Left colon (tissue), 2 donors: ENCODE measurements at places on chromosomes 11 and 22.
A peak's percentile ranks its signal among the peaks of the same experiment; 100 is the strongest.

GRCh38 chr11:63686926-63687325 lies 5.6 kb downstream of the RTN3 start:
- no peak for DNase-seq

DNA sequence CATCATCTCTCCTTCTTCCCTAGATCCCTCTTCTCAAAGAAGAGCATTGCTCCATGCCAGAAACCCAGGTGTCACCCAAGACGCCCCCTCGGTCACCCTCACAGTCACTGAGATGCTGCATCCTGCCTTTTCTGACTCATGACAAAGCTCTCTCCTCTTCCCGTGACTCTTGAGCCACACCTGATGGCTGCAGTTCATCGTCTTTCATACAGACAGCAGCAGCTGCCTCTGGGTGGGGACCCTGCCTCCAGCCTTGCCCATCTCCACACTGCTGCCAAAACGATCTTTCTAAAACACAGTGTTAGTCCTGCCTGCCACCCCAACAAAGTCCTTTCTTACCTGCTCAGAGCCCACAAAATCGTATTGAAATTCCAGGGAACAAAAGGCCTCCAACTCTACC lies 44.8 kb downstream of the BUD13 start:
- no peak for DNase-seq

GRCh38 chr11:15114501-15115475 lies at the start of gene INSC:
TSS of gene INSC (plus strand) at chr11:15114923. CDS start at chr11:15149175, 34,252 bp downstream.
- DNase-seq, result no peak

DNA sequence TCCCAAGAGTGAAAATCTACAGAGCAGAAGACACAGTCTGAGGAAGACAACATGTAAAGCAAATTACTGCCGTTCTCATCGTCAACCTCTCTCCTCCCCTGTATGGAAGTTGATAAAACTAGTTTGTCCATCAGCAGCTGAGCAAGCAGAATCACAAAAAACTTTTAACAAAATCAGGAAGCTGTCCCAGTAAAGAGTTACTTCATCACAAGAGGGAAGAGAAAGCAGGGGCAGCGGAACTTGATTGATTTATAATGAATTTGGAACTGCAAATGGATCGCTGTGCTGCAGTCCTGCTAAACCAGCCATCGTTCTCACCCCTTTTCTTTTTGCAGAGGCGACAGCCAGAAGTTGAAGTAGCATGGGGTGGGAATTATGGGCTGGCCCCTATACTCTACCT lies 13.7 kb upstream of the UCP3 start:
- no peak for DNase-seq

GRCh38 chr11:3206922-3207204 lies 11.8 kb downstream of the MRGPRG start:
- no peak for DNase-seq

DNA sequence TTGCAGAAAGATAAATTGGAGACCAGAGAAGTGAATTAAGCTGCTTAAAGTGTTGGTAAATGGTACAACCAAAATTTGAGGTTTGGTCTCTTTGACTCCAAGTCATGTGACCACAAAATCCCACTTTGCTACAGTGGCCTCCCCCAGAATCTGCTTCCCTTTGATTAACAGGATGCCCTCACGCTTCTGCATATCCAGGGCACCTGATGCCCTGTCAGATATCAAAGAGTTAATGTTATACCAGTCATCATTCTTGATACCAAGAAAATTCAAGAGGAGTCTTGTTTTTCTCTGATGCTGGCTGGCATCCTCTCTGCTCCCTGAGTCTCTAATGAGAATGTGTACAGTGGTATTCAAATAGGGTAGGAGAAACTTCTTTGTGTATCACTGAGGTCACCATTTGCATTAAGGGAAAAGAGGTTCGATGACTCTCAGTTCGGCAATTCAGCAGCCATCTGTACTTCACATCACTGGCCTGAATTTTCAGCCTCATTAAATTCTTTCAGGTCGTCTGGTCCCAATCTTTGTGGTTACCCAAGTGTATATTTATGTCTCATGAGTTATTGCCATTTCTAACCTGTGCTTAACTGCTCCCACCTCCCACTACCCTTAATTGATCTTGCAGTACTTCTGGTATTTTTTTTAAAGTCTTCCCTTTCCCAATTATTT lies 73.9 kb downstream of the BDNF start:
- DNase-seq, result no peak

DNA sequence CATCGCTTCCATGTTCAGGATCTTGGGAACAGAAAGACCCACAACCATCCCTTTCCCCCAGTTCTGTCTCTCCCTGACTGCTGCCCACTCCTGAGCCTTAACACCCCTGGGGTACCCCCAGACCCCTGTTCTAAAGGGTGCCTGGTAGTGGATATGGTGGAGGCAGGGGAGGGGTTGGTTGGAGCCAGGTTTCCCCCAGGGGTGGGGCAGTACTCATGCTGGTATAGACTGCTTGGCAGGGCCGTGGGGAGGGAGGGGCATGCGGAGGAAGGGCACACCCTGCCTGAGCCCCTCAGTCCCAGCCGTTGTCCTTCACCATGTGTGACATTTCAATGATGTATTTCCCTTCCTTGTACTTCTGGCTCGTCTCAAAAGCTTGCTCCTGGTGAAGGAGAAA lies 4.0 kb downstream of the YPEL4 start:
- DNase-seq, result no peak

DNA sequence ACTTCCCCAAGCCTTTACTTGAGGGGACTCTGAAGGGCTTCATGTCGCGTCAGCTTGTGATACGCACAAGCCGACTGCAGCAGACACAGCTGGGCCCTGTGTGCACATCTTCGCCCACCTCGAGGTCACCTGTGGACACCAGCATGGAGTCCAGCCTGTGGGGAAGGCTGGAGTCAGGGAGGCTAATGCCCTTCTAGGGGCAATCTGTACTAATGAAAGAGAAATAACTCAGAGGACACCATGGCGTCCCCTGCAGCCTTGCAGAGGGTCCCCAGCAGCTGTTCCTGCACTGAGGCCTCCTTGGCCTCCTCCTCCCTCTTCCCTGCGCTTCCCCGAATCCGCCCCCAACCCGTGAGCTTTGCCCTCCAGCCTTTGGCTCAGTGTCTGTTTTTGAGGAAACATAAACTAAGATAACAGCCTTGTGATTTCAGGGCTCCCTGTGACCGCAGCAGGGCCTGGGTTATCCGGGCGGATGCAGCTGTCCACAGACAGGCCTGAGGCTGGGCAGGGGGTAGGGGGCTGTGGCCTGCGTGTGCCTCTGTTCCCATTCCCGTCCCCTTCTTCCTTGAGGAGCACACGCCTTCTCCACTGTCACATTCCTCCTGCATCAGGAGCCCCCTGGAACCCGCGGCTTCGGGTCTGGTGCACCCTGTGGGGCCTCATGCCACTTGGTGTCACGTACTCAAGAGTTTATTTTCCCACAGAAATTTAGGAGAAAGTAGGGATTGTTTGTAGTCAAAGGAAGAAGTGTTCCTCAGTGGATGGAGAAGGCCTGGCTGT lies 25.0 kb downstream of the KRTAP5-5 start:
- no peak for DNase-seq

DNA sequence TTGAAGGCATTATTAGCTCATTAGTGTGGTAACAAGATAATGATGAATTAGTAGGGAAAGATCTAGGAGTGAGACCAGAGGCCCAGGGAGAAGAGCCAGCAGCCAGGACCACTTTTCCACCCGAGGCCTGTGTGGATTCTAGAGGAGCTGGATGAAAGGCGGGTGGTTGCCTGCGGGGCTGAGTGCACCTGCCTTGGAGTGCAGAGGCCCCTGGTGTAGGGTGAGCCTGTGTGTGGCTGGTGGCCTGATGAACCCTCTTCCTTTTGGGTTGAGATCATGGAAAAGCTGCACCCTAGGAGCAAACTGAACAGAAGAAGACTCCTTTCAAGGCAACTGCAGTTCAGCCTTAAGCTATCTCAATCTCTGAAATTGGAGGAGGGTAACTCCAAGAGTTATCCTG lies 5.9 kb upstream of the TP53AIP1 start:
- no peak for DNase-seq

DNA sequence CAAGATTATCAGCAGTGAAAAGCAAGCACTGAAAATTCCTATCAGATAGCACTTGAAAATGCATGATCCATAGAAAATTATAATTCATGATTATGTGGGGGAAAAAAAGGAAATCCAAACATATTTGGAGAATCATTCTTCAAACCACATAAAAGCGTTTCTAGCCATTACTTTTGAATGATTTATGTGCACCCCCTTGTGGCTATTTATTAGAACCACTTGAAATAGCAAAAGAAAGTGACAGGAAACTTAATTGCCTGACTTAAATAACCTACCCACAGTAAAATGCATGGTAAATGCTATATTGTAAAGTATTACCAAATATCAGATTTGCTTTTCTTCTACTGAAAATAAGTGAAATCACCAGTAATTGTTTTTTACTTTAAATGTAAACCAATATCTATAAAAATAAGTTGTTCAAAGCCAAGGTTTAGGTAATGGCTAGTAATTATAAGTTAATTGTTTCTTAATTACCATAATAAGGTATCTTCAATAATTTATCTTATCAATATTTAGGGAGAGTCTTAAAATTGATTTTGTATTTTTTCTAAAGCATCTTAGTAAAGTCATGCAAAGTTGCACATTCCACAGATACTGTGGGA lies 168.5 kb downstream of the ARHGAP42 start:
- DNase-seq, result no peak

GRCh38 chr11:68778205-68778604 lies 26.9 kb upstream of the TESMIN start:
- DNase-seq, result no peak

DNA sequence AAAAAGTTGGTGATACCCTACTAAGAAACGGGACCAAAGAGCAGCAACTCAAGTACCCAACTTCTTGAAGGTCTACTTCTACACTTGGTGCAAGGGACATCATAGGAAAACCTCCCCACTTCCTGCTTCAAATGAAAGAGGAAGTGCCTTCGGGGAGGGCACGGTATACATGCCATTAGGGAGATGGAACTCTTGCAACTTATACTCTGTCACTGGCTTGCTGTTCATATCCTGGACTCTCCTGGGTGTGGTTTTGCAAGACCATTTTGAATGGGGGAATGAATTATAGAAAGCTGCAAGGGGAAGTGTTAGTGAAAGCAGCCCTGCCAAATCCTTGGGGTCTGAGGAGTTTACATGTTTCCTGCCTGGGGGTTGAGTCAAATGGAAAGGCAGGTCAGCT lies 41.9 kb downstream of the CSNK2A3 start:
- DNase-seq, result no peak

GRCh38 chr11:116420770-116421528 lies 351.8 kb downstream of the BUD13 start:
- no peak for DNase-seq

- DNase-seq, result peak; percentile 34
Observed at GRCh38 chr22:28075358-28075981, 156.4 kb upstream of the PITPNB start.

- DNase-seq, result no peak
Observed at GRCh38 chr22:30288419-30289140, 725 bp downstream of the CASTOR1 start.

- no peak for DNase-seq
Observed at GRCh38 chr22:43289531-43289963, 53.6 kb downstream of the SCUBE1 start.

- no peak for DNase-seq
Observed at GRCh38 chr11:66494935-66495334, 14.7 kb downstream of the DPP3 start.

DNA sequence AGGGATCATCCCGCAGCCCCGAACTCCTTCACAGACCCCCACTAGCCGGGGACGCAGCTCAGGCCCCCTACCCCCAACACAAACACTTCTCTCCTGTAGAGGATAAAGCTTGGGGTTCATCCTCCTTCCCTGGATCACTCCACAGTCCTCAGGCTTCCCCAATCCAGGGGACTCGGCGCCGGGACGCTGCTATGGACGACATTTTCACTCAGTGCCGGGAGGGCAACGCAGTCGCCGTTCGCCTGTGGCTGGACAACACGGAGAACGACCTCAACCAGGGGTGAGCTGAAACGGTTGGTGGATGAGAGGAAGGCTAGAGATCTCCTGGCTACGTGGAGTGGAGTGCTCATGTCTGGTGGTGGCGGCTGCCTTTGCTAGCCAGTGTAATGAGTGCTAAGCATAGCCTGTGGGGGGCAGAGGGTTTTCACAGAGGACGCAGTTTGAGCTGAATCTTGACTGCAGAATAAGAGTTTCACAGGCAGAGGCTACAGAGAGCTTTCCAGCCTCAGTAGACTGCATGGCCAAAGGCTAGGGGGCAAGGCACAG lies 580 bp downstream of the ILK start:
- peak; percentile 62 for DNase-seq

GRCh38 chr22:19057539-19057938 lies 64.7 kb downstream of the DGCR2 start:
- DNase-seq, result no peak

- DNase-seq, result no peak
Observed at GRCh38 chr11:7793233-7793632, 3.5 kb downstream of the OR5P2 start.

GRCh38 chr11:92969293-92969633 lies 188 bp upstream of the MTNR1B start:
- DNase-seq, result no peak

GRCh38 chr22:35352214-35353111 lies 28.4 kb upstream of the HMOX1 start:
- peak; percentile 78 for DNase-seq

DNA sequence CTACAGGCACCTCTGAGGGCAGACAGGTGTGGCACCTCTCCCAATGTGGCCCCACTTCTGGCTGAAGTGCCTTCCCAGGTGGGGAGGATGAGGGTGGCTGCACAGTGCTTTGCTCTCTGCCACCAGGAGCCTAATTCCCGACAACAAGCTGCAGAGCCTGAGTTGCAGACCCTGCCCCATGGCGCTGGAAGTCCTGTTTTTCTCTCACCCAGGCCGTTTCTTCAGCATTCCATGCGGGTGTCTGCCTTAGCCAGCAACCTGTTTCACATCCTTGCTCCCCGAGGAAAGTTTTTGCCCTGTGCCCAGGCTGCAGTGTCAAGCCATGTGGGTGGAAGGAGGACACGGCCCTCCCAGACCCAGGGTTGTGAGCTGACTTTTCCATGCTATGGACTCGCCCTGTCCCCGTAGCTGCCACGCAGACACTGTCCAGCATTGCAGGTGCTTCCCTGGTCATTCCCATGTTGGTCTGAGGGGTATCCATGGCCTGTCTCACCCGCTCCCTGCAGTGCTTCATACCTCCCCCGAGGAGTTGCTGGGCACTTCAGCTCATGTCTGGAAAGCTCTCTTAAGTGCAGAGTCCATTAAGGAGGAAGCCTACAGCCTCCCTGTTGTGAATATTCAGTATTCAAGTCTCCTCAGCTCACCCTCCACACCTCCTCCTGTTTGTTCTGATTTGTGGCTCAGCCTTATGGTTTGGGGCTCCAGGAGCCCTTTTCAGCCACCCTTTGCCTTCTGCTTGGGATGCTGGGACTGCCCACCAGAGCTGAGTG lies 2.9 kb downstream of the DAGLA start:
- no peak for DNase-seq

- DNase-seq, result no peak
Observed at GRCh38 chr11:17747131-17747955, 12.8 kb downstream of the KCNC1 start.

GRCh38 chr22:48336339-48337060 lies 1491.2 kb downstream of the BRD1 start:
- no peak for DNase-seq
